ENCODE measurements at places on chromosomes 11 and 22.
A peak's percentile ranks its signal among the peaks of the same experiment; 100 is the strongest.

DNA sequence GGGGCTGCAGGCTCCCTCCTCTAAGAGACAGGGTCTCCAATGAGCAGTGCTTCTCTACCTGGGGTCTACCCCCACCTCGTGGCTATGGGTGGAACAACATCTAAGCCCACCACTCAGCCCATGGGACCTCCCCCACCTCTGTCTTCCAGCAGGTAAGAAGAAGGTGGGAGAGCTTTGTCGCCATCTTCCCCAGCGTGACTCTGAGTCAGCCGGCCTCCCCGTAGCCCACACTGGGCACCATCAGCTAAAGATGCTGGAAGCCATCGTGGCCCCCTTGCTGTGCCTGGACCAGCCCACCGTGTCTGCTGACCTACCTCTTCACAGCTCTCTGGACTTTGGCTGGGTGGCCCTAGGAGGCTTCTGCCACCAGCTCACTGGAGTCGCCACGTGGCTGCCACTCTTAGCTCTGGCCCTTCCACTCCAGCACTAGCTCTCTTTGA lies 944 bp downstream of the C11orf86 start:
- peak; percentile 47 for DNase-seq

DNA sequence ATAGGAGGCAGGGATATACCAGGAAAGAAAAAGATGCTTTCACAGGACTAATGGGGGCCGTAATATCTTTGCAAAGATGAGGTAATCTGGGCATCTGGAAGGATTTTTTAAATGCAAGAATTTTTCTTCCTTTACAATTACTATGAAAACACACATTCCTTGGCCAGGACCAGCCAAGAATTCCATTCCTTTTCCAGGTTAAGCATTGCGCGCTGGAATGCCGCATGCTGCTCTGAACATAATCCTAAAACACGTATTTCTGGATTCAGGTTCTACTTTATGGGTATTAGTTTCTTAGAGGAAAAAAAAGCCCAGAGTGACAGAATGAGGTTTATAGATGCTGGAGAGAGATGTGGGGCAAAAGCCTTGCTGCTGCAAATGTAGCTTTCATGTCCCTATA lies 99.4 kb upstream of the SORL1-AS1 start:
- no peak for DNase-seq

- no peak for DNase-seq
Observed at GRCh38 chr22:45975164-45976161, 1.5 kb downstream of the WNT7B start.

DNA sequence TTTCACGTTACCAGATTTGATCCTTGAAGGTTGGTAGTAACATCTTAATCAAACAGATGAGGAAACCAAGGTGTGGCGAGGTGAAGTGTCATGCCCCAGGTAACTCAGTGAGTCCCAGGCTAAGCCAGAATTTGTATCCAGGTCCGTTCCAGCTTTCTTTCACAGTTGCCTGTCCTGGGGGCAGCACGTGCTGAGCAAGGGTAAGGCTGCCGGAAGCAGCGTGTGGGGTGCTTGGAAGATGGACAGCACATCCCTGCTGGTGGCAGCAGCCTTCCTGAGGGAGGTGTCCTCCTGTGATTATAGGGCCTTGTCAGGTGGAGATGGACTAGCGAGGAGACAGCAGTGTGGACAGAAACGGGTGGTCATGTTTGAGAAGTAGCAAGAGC lies 50.9 kb downstream of the TRIOBP start:
- DNase-seq, result no peak

- DNase-seq, result no peak
Observed at GRCh38 chr22:24094966-24095365, 83.9 kb downstream of the CABIN1 start.

- DNase-seq, result peak; percentile 62
Observed at GRCh38 chr11:17476317-17477083, at the start of gene ABCC8. ABCC8 (minus strand) TSS chr11:17476845; CDS start chr11:17476776, 69 bp downstream.

GRCh38 chr11:109236696-109237095 lies 185.3 kb upstream of the C11orf87 start:
- no peak for DNase-seq

DNA sequence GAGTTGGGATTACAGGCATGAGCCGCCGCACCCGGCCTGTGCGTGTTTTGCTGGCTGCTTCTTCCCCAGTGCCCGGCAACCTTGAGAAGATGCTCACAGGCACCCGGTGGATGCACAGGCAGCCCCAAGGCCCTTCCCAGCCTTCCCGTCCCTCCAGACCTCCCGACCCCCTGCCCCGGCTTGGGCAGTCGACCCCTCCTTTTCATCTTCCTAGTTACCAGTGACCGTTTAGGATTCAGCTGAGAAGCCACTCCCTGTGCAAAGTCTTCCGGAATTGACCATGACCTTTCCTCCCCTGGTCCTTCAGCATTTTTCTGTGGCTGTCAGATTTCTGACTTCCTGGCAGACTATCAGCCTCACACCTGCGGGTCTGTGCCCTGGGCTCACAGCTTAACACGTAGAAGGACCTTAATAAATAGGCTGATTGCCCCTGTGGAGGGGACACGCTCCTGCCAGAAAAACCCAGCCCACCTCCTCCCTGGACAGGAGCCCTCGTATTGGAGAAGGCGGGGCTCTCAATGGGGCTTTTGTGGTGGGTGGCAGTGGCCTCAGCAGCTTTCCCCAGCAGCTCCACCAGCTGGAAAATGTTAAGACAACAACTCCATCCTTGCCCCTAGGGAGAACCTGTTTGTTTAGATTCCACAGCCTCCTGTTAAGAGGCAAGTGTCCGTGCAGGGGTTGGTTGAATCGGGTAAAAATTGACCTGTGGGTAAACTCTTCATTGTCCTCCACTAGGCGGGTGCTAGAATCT lies 10.4 kb upstream of the ANO1 start:
- no peak for DNase-seq

DNA sequence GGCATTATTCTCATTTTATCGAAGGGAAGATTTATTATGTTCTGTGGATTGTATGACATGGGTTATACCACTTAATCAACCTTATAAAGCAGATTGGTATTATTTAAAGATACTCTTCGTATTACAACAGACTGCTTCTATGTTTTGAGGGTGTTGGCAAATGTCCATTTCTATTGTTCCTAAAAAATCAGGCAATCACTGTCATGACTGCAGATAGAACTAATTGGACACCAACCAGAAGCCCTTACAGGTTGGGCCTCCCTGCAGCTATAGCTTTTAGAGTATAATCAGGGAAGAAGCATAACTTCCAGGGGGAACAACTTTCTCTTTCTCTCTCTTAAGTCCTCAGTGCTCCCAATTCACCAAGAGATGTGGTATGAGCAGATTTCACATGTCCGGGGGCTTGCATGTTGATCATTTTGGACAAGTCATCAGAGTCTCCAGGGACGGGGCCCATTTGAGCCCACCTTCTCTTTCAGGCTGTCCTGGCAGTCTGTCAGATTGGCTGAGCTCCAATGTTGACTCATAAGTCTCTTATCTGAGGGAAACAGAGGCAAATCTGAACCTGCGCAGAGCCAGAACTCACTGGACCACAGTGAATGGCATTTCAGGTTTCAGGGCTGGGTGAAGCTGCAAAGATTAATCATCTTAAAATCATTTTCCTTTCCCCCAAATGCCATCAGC lies 264.0 kb upstream of the CCDC90B start:
- no peak for DNase-seq

GRCh38 chr11:67178421-67178820 lies 59.4 kb downstream of the KDM2A start:
- no peak for DNase-seq

- DNase-seq, result no peak
Observed at GRCh38 chr22:36937319-36938027, 24.0 kb downstream of the CSF2RB start.

DNA sequence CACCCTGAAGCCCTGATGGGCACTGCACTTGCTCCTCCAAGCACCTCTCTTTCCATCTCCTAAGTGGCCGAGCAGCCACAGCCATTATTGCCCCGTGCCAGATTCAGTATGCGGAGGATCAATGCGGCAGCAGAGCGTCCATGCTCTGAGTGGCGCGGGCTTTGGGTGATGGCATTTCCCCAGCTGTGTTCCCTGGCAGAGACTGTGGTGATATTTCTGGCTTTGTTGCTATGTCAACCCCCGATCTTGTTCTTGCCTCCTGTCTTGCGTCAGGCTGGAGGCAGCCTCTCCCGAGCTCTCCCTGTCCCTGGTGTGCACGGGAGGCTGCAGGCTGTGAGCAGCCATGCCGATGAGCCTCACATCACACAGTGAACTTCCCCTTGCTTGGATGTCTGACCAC lies 1018.6 kb downstream of the TBC1D22A start:
- no peak for DNase-seq

DNA sequence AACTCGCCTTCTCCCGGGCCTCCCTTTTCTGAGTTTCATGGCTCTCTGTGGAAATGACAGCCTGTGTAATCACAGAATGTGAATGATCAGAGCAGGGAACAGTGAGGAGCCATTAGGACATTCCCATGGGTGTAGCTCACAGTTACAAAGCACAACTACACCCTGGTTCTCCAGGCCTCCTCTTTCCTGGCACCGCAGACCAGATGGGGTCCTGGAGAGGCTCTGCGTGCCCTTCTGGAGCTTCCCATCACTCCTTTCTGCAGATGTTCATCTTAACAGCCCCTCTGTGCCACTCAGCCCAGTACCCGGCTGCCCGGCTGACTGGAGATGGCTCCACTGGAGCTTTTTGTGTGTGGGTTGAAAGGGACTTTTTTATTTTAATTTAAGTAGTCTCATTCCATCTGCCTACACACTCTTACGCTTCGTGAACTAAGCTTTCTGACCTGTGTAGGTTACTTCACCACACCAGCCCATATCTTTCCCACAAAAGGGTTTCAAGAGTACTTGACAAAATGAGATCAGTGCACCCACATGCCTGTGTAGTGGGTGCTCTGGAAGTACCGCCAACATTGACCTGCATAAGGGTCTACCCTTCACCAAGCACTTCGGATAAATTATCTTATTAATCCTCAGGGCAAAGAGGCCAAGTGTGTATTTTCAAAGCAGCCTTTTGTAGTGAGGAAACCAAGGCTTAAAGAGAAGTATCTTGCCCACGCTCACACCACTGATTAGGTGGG lies 29.8 kb downstream of the SREBF2 start:
- DNase-seq, result no peak

DNA sequence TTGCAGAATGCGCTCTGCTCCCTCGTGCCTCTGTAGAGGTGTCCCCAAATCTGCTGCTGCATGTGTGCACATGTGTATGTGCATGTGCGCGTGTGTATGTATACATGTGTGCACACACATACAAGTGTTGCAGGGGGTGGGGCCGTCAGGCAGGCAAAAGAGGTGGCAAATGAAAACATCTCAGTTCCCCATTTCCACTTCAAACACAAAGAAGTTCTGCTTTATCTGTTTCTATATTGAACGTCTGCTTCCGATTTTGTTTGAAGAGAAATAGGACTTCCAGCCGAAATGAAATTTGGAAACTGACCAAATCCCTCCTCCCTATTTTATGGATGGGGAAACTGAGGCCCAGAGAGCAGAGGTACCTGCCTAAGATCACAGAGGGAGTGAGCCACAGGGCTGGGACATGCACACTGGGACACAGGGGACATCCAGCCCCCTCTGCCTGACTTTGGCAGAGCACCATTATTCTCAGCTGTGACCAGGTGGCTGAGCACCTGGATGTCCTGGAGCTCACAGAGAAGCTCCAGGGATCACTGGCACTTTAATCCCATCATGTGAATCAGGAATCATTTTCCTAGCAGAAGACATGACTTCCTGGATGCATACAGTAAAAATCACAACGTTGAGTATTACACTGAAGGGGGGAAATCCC lies 41.2 kb upstream of the ALX4 start:
- DNase-seq, result no peak

GRCh38 chr11:64229744-64230170 lies 591 bp upstream of the DNAJC4 start:
- no peak for DNase-seq

DNA sequence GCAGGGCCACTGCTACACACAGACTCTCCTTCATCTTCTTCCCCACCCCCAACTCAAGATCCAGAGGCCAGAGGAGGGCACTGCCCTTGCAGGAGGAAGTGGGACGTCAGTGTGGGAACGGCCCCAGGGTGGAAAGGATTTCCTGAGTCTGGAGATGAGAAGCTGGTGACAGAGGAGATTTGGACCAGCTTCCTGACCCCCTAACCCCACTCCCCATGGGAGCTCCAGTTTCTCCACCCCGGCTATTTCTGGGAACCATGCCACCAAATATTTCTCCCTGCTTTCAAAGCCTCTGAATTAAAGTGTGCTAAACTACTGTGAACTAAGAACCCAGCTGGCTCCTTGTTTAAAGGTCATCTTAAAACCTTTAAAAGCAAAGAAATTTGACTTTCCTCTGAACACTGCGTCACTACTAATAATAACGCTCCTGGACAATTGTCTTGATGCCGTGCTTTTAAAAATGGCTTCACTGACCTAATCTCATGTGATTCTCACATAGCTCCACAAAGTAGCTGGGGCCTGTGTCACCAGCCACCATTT lies 46.6 kb downstream of the CWC15 start:
- no peak for DNase-seq

DNA sequence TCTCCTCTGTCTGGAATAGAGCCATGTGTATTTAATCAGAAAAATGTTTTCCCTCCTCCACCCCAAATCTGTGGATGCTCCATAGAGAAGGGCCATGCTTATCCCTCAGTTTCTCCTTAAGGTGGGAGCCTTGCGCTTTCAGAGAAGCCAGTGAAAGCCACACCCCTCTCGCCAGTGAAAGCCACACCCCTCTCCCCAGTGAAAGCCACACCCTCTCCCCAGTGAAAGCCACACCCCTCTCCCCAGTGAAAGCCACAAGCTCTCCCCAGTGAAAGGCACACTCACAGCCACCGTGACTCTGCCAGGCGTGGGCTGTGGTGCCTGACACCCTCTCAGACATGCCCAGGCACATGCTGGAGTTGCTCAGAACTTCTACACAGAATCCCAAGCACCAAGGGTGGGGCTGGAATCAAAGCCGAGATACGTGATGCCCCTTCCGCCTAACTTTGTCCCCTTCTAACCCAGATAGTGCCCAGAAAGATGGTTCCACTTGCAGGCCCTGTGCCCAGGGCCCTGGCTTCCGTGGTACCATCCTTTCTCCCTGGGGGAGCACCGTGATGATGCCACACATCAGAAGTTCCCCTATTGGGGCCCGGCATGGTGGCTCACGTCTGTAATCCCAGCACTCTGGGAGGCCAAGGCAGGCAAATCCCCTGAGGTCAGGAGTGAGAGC lies 16.5 kb upstream of the PRR5 start:
- no peak for DNase-seq

Measured in D721Med (cell line).